Fibroblast of mammary gland (primary cell): ENCODE measurements at places on chromosomes 3 and 15.
A peak's percentile ranks its signal among the peaks of the same experiment; 100 is the strongest.

GRCh38 chr3:32698506-32698905 is 13.5 kb downstream of the CNOT10 start:
- DNase-seq: no peak

GRCh38 chr3:112653881-112654300 is 12.9 kb upstream of the CCDC80 start:
- DNase-seq: peak; percentile 93

GRCh38 chr15:101439920-101440319 is 49.6 kb downstream of the PCSK6 start:
- peak; percentile 80 for DNase-seq

DNA sequence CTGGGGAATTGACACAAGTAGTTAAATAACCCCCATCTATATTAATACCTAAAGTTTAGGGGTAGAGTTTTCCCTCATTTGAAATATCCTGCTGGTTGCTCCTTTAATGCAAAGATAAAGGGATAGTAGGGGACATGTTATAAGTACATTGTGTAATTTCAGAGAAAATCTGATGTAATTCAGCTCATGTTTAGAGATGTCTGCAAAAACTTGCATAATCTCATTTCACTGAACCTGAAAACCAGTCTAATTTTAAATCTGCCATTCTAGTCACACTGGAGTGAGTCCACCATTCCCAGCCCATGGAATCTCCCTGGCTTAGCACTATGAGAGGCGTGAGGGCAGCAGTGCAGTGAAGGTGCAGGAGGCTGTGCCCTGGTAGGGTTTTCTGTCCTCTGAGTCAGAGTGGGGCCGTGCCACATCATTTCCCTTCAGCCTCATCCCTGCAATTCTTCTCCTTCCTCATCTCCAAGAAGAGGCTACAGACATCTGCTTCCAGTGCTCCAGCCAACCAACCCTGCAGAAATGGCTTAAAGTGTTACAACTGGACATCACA is 246.3 kb upstream of the UMPS start:
- DNase-seq: peak; percentile 2

GRCh38 chr3:195904368-195904767 is 4.0 kb downstream of the TNK2 start:
- no peak for DNase-seq

- no peak for DNase-seq
These were observed 624 bp downstream of the AKAP13 start for GRCh38 chr15:85380812-85381642.

DNA sequence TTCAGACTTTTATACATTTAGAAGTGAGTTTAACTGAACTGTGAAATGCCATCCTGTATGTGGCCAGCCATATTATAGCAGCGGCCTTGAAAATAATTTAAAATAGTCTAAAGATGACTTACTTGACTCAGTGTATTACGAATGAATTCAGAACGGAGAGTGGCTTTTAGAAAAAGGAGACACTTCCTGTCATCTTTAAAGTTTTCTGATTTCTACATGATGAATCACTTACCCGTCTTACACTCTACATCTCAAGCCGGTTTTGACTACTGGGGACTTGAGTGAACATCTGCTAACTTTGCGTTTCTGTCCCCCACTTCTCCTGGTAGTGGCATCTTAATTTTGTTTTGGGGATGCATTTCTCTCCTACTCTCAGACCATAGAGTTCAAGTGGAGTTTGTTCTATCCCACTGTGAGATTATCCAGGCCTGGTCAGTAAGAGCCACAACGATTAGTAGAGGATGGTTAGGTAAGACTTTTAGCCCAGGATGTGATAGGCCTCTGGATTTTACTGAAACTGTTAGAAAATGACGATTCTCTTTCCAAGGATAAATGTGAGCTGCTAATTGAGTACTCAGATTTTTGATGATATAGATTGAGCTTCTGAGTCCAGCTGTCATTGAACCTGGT is 175.4 kb upstream of the CADPS start:
- peak; percentile 60 for DNase-seq

GRCh38 chr3:142888099-142888480 is 793 bp downstream of the PCOLCE2 start:
- DNase-seq: peak; percentile 66

GRCh38 chr3:197270558-197271317 is 27.7 kb downstream of the DLG1 start:
- DNase-seq: peak; percentile 28

GRCh38 chr15:40310001-40310959 is 2.5 kb upstream of the PLCB2 start:
- DNase-seq: peak; percentile 30

GRCh38 chr15:73240866-73241499 is 127.8 kb downstream of the HCN4 start:
- DNase-seq: peak; percentile 63

GRCh38 chr3:13963137-13963886 is 83.4 kb upstream of the WNT7A start:
- DNase-seq: no peak

- no peak for DNase-seq
These were observed 290.8 kb upstream of the ZPLD1 start for GRCh38 chr3:102144063-102144462.

DNA sequence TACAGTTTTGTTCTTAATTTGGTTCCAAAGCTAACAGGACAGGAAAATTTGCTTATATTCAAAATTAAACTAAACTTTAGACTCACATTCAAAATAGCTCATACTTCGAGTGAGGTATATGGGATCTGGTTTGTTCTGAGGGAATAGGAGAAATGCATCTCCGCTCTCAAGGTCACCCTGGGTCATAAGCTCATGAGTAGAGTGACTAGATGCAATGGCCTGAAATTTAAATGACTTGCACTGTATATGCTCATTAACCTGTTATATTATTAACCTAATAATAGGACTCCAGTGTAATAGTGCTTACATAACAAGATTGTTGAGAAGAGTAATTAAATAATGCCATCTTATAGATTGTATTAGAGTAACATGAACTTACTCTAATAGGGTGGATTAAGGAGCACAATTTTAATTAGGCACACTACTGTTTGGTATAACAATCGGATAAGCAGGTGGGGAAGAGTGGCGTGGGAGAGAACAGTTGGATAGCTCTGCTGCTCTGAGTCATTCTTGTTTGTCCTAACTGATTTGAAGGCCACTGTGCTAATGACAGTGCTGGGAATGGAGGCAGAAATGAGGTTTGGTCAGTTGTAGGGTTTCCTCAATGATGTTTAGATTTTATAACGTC is 5.2 kb downstream of the NKTR start:
- DNase-seq: peak; percentile 30

GRCh38 chr3:26712211-26713026 is 89.8 kb downstream of the LRRC3B start:
- DNase-seq: peak; percentile 30

DNA sequence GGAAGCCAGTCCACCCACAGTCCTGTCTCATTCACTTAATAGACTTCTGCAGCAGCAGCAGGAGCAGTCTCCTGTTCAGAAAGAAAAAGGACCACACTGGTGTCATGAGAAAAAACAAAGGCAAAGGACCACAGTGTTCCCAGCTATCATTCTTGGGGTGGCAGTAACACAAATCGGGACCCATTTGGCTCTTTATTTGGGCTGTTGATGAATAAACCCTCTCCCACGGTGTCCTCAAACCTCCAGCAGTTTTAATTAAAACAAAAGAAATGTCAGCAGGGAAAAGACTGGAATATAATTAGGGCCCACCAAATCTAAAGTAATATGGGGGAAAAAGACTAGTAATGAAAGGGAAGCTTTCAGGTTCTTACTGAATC is 210.5 kb upstream of the SLC2A2 start:
- no peak for DNase-seq

- DNase-seq: no peak
These were observed 145.7 kb downstream of the RBMS3 start for GRCh38 chr3:29426302-29427226.

- no peak for DNase-seq
These were observed 34.4 kb downstream of the PPARG start for GRCh38 chr3:12323237-12323636.

DNA sequence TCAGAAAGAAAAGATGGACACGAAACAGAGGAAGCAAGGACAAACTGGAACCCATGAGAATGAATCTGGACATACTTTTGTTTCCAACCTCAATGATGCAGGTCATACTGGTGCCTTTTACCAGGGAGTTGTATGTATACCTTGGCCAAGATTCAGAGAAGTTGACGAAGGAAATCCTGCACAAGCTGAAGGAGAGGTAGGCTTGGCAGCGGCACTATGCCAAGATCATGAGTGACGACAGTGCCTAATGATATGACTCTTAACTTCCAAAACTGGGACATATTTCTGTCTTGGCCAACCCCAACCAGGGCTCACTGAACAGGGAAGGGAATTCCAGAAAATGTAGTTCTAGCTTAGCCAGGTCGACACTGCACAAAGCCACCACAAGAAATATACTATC is 149.2 kb upstream of the SLCO3A1 start:
- DNase-seq: no peak

GRCh38 chr3:46059432-46059831 is 32.1 kb upstream of the XCR1 start:
- no peak for DNase-seq

GRCh38 chr15:76065245-76065644 is 5.5 kb downstream of the TMEM266 start:
- no peak for DNase-seq

DNA sequence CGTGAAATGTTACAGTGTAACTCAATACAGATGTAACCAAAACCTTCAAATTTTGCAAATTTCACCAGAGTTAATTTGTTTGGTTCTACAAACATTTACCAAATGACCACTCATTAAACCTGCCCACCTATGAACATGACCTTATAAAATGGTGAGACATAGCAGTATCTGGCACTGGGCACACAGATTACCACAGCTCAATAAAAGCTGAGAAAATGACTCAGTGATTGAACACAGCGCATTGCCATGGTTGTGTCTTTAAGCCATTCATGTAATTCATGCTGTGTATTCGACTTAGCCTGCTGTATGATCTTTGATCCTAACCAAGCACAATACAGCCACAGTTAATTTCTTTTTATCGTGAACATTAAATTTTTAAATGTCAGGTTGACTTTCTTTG is 11.3 kb downstream of the PPARG start:
- peak; percentile 78 for DNase-seq

DNA sequence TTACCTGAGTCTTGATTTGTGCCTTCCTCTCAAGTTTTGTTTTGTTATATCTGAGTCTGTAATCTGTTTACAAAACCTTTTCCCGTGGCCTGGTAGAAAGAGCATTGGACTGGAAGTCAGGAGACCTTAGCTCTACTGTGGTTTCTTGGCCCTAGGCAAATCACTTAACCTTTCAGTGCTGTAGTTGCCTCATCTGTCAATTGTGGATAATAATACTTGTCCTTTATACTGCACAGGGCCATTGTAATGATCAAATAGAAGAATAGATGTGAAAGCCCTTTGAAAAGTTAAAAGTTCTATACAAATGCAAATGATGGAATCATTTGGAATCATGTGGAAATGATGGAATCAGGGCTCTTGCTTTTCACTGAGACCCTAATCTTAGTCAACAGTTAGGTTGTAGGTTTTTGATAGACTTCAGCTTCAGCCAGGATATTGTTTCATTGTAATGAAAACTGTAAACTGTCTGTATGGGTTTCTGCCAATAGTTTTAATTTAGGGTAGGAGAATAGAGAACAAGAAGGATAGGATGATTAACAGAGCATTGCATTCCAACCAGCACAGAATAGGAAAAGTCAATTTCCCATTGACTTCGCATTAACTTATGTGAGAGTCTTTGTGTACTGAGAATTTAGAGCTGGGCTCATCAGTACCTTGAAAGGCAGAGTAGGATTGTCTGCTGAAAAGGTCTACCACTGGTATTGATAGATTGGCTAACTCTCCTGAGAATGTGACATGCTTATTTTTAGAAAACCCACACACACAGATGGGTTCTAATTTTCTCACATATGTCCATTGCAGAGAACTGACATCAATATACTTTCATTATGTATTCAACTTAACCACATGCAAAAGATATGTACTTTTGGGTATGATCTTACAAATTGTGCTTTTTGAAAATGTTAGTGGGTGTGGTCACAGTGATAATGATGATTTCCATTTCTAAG is 21.8 kb downstream of the MAP2K5 start:
- no peak for DNase-seq

DNA sequence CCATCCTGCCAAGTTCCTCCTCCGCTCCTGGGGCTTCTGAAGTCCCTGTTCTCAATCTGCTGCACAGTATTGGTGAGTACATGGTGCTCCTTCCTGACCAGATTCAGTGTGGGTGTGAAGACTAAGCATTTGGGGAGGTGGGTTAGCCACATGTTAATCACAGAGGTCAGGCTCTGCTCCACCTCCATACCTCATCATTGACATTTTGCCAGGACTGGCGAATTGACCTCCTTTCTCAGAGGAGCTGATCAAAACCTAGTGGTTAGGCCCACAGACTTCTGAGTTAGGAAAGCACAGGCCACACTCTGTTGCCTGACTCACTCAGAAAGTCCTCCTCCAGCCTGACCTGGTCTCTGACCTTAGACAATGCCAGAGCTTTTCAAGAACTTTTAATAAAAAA is 8.4 kb upstream of the RPS17 start:
- DNase-seq: peak; percentile 56

DNA sequence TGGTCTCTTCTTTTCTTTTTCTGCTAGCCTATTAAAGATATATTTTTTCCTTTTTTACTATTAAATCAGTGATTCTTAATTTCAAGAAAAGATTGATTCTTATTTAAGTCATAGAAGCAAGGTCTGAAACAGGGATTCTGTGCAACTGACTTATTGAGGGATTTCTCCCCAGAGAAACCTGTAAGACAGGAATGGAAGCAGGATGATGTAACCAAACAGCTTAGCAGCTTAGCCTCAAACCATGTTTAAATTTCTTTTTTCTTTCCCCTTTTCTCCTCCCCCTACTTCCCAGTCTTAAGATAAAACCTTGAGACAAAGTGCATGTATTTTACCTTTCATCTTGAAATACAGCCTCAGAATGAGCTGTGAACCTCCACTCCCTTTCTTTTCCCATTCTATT is 322.8 kb downstream of the NEK10 start:
- DNase-seq: no peak

DNA sequence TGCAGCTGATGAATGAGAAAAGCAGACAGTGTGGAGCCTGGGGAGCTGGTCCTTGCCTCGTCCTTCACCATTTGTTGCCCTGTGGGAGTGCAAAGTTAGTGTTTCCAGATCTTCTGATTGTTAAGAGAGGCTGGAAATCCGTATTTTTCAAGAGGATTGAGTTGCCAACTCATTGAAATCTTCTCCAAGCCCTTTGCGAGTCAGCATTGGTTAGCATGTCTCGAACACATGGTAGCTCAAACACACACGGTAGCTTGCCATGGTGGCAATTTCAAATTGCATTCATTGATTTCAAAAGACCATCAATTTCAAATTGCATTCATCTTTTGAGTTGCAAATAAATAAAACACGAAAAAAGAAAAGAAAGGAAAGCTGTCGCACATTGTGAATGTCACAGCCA is 70.7 kb downstream of the SLCO3A1 start:
- DNase-seq: no peak

GRCh38 chr15:78092261-78093041 is at the start of gene SH2D7:
Gene SH2D7 (plus strand): TSS chr15:78092561. CDS start chr15:78092585, 24 bp downstream.
- no peak for DNase-seq
